ENCODE measurements at places on chromosomes 7 and 10.

GRCh38 chr10:113581092-113581491 is 28.2 kb downstream of the HABP2 start:
- DNase-seq, result no peak

GRCh38 chr7:88203401-88203800 is 16.4 kb downstream of the SRI start:
- DNase-seq, result no peak

- no peak for DNase-seq
These were observed 11.0 kb downstream of the MAPK8 start for GRCh38 chr10:48317321-48317990.

DNA sequence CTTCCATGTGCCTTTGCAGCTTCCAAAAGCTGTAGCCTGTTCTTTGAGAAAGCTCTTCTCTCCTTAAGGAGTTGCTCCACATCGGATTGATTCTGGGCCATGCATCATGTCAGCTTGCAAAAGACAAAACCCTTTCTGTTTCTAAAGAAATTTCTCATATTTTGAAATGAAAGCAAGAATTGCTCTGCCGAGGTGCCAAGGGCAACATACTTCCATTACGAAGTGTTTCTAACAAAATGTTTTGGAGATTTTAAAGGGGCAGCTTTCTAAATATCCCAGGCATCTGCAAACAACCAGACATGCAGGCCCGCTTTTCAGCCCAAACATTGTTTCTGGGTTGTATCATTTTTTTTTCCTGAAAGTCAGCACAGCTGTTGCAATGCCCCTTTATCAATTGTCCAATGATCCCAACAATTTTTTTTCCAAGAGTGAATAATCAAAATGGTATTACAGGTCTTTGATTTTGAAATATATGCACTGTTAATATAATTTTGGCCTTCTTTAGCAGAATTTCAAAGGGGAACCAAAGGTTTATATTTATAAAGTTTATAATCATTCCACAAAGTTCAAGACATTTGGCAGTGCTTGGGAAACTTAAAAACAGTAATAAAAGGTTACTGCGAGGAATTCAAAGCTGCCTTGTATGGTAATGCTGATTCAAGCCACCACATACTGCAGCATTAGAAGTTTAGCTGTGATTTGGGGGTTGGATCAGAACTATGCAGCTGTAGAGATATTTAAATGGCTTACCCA is 61.0 kb downstream of the TES start:
- peak; percentile 55 for DNase-seq

- DNase-seq, result peak; percentile 8
These were observed 8.4 kb upstream of the R3HCC1L start for GRCh38 chr10:98125940-98126631.

DNA sequence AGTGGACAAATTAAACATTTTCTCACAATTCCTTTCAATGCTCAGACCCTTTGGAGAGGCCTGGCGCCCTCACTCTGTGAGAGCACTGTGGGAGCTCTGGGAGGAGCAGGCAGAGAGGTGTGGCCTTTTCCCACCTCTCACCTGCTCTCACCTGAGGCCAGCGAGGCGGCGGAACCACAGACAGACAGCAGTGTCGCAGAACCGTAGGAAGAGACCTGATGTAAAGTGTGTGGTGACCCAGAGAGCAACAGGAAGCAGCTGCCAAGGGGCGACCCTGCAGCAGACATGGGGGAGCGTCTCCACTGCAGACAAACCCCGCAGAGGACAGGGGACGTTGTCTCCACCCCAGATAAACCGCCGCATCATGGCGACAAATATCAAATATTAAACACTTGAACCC is 15.6 kb upstream of the PARP12 start:
- no peak for DNase-seq

DNA sequence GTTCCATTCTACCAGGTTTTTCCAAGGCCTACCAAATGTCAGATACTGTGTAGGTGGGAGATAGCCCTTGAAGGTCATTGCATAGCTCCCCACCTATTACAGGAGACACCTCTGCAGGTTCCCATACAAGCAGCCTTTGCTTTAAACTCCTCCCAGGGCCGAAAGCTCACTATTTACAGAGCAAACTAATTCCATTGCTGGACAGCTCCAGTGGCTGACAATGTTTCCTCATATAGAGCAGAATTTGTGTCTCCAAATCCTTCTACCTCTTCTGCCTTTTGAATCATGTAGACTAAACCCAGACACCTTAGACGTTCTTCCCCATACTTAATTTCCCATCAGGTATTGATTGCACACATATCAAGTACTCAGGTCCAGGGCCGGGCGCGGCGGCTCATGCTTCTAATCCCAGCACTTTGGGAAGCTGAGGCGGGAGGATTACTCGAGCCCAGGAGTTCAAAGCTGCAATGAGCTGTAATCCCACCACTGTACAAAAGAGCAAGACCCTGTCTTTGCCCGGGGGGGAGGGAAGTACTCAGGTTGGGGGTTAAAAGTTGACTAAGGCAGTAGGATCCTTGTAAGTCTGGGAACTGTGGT is 2.1 kb downstream of the CNNM1 start:
- peak; percentile 14 for DNase-seq

DNA sequence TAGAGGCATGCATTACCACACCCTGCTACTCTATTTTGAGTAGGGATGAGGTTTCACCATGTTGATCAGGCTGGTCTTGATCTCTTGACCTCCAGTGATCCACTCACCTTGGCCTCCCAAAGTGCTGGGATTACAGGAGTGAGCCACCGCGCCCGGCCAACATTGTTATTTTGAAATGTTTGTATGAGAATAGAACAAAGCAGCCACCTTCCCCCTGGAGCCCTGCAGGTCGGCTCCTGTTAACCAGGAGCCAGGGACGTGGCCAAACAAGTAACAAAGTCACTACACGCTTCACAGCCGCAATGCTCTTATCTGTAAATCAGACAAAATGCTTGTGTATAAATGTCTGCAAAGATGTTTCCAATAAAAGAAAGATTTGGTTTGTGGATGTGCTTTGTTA is 295.4 kb downstream of the CNTNAP2 start:
- DNase-seq, result no peak

DNA sequence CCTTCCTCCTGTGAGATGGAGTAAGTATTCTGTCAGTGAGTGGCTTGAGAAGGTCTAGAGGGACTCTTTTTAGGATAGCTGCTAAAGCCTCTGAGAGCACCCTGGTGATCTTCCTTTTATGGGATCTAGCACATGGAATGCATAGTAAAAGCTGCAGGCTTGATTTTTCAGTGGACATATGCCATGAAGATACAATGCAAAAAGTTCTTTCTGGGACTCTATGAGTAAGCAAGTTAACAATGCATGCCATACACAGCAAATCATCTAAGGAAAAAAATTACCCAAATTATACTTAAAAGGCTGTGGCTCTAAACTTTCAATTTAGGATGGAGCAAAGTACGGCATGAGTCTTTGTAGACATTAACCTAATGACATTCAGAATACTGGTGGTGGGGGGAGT is 154.5 kb downstream of the SGMS1 start:
- peak; percentile 56 for DNase-seq

DNA sequence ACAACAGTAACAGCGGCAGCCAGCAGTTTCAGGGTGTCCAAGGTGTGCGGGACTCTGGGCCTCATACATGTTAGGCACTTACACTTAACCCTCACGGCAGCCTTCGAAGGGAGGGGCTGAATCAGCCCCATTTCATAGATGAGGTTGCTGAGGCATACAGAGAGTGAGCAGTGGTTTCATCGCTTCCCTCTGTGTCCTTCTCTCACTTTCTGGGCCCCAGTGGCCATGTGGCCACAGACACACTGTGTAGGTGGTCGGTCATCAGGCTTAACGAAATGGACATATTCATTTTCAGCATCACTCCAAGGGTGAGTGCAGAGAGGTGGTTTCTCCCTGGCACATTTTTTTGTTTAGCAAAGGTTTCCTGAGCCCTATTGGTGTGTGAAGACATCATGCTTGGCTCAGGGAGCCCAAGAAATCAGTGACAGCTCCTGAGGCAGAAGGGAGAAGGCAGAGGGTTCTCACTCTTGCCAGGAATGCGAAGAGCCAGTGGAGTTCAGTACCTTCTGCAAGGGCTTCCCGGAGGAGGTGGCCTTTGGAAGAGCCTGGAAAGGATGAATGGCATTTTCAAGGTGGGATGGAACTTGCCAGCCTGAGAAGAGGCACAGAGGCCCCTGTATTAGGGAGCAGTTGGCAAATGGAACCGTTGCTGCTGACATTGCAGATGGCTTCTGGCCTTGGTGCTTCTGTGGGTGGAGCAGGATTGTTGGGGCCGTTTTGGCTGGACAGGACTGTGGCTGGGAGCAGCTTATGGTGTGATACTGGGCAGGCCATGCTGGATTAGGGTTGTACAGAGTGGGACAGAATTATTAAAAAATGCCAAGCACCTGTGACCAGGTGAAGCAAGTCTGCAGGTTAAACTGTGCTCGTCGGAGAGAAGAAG is 61.7 kb upstream of the PPIF start:
- DNase-seq, result no peak

- no peak for DNase-seq
These were observed 19.4 kb downstream of the ZFAND2A start for GRCh38 chr7:1140476-1141104.

GRCh38 chr7:72316148-72316547 is 96.0 kb downstream of the CALN1 start:
- no peak for DNase-seq

GRCh38 chr10:103273041-103273441 is 3.9 kb upstream of the INA start:
- DNase-seq, result peak; percentile 98

DNA sequence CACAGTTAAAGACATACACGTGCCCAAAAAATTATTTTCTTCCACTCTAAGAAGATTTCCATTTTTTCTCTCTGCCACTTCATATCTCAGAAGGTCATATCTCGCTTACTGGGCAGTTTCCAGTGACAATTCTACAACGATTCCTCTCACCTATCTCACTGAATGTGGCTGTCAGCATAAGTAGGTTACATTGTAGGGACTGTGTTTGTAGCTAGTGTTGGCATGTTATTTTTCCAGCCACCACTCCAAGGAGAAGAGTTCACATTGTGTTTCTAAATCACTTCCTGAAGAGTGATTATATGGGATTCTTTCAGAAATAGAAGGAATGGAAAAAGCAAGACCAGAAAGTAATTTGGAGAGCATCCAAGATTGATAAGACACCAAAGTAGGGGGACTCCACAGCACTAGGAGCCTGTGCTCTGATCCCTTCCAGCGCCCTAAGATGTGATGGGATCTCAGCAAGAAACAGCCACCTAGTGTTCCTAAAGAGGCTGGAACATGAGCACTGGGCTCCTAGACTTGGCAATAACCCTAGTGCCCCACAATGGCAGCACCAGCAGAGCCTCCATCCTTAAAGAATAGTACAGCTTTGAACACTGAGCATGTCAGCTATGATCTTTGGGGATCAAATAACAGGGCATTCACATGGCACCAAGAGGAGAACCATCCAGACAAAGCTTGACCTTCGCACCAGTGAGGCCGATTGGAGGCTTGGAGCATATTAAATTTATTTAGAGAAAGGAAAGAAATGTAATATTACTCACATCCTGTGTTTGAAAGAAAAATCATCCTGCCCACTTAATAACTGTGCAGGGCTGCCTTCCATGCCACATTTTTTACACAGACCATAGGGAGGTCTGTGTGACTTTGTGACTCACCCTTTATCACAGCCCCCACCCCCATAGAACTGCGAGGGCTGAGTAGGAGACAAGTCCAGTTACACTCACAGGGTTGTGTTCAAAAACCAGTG is 51.8 kb downstream of the CAV1 start:
- peak; percentile 99 for DNase-seq

DNA sequence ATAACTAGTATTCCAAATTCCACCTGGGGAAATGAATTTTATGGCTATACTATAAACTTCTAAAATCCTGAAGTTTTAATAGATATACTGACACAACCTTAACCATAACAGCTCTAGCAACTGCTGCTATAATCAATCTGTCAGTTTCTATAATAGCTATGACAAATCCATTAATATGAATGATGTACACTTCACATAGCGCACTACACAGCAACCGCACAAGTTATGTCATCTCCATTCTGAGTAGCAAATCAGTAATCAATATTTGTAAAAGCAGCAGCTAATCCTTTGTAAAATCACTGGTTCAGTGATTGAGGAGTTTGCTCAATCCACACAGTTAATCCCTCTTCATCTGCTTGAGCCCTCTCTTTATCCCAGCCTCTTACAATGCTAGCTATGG is 105.3 kb downstream of the SKAP2 start:
- DNase-seq, result no peak

GRCh38 chr7:41817386-41817785 is 114.5 kb upstream of the INHBA start:
- DNase-seq, result peak; percentile 84

GRCh38 chr10:36280321-36280741 is 638.2 kb upstream of the FZD8 start:
- peak; percentile 81 for DNase-seq

GRCh38 chr10:106874604-106874889 is 290.0 kb downstream of the SORCS1 start:
- DNase-seq, result no peak

- no peak for DNase-seq
These were observed 557 bp upstream of the ZNF282 start for GRCh38 chr7:149194799-149195179.

GRCh38 chr7:106729720-106730385 is 68.9 kb upstream of the CCDC71L start:
- DNase-seq, result peak; percentile 39

GRCh38 chr10:113566888-113567287 is 14.0 kb downstream of the HABP2 start:
- DNase-seq, result no peak

DNA sequence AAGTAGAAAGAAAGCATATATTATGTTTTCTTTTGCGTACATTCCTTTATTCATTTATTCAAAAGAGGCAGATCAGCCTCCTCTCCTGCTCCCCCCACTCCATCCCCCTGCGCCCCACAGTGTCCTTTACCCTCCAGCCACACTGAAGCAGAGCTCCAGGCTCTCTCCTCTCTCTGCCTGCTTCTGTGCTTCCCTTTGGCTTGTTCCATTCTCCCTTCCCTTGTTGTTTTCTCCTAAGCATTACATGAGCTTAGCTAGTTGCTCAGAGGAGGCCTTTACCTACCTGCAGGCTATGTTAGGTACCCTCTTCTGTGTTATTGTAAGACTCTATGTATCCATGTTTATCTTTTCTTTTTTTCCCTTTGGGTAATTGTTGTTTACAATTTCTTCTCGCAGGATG is 27.4 kb downstream of the CNNM2 start:
- DNase-seq, result no peak

DNA sequence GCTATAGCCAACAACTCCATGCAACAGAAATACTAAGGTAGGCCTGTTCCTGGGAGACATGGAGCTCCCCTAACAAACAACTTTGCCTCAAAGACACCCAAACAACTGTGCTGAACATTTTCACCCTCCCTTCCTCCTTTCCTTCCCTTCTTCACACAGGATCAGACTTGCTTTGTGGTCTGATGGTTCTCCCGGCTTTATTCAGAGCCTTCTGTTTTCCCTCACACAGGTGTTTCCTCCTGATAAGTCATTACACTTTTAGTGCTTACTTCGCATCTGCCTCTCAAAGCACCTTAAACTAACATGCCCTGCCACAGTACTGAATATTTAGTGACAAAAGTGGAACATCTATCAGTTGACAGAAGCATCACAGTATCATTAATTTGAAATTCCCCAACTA is 56.3 kb upstream of the YAE1 start:
- DNase-seq, result no peak
